NCI-H82 (cell line): ENCODE measurements at places on chromosomes 3 and 15.

DNA sequence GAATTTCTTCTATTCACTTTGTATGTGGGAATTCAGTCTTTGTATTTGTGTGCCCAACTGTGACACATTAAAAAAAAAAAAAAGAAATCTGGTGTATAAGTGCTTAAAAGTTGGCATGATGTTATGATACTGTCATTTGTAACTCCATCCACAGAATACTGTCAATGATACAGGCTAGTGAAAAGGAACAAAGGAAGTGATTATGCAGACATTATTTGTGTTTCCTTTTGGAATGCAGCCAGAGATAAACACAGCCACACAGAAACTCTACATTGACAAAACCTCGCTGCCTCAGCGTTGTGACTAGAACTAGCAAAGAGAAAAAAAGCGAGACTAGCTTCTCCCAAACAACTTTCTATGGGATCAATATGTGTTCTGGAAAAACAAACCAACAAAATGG lies 519.2 kb upstream of the AGTR1 start:
- no peak for DNase-seq

DNA sequence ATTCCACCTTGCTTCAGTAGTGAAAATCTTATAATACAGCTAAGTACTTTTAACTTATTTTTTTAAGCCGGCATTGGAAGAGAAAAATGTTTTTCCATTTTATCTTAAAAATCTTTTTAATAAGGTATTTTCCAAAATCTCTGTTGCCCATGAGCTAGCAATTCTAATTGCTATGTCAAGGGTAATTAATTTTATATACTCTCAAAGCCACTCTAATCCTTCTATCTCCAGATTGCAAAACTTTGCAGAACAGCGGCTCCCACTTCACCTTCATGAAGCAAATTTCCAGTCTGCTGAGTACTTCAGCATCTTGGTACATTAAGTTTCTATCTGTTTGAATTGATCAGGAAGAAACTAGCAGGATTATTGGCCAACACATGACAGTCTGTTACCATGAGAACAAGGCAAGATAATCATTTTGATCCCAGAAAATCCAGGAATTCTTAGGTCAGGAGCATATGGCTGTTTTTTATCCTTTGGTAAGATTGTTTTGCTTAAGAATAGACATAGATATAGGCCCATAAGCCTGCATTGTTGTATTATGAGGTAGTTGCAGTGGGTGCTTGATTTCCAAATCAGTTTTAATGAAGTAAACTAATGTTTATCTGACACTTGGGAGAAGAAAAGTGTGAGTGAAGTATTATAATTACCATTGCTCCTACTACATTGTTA lies 6.0 kb downstream of the TIPARP start:
- DNase-seq: peak; percentile 72

- DNase-seq: no peak
Observed at GRCh38 chr3:126910231-126910630, 72.7 kb upstream of the PLXNA1 start.

DNA sequence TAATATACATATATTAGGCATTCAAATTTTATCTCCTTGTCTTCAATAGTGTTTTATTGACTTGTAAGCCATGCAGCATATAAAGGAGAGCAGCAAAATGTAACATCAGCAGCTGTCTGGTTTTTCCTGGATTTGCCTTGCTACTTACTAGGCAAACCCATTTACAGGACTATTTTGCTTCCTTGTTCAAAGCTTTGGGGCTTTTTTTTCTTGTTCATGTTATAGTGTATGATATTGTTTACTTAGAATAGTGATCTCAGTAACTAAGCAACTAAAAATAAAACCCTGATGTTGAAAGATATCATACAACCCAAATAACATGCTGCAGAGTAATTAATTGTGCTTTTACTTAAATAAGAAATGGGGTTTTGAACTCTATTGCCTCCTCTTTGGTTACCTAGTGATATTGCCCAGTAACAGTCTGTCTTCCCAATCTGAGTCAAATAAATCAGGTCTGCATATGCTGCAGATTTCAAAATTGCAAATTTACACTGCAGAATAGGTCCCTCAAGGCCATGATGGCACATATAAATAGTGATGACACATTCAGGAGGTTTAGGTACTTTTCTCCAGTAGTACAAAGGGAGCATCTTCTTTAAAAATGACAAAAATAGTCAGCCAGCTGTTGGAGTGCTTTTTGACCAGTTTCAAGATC lies 578.1 kb upstream of the NECTIN3 start:
- DNase-seq: no peak

DNA sequence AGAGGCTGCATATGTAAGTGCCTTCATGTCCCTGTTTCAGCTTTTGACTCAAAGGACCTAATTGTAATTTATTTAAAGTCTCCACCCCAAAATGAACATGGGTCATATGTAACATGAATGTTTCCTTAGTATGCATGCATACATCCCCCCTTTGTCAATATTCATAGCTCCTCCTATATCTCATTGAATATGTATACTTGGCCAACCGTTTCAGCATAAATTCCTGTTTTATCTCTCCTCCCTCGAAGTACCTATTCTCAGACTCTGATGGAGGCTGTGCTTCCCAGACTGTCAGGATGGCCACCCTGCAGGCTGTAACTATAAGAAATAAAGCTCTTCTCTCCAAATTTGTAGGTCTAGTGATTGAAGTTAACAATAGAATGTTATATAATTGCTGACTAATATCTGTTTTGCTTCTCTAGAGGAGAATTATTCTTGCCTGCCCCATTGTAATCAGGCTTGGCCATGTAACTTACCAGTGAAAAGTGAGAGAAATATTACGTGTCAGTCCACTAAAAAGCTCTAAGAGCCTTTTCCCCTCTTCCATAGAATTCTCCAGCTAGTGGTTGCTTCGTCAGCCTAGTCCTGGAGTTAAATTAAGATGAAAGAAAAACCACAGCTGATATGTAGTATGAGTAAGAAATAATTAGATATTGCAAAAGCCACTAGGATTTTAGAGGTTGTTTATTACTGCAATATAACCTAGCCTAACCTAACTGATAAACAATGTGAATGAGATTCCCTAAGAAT lies 245.1 kb downstream of the ZNF385D start:
- DNase-seq: no peak

DNA sequence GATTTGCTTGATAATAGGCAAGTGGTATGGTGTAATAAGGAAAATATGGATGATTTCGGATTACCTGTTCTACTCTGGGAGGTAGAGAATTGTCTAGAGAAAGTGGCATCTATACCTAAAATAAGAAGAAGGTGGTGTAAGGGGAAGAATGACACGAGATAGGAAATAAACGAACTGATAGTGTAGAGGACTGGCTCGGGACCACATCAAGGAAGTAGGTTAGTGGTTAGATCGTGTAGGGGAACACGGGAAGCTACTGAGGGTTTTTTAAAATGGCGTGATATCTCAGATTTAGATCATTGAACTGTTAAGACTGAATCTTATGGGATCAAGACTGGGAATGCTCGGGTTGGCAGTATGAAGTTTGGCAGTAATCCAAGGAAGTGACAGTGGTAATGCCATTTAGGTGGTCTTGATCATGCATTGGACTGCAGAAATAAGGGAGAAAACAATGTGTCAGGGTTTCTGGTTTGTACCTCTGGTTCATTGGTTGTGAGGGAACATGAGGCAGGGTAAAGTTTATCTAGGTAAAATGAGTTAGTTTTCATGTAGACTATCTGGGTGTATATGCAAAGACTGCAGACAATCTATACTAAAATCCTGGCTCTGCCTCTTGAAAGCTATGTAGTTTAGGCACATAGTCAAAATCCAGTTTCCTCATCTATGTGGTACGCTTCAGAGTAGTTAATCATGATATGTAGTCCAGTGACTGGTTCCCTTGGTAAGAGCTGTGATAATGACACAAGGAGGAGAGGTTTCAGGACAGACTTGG lies 7.4 kb downstream of the RPL14 start:
- no peak for DNase-seq

DNA sequence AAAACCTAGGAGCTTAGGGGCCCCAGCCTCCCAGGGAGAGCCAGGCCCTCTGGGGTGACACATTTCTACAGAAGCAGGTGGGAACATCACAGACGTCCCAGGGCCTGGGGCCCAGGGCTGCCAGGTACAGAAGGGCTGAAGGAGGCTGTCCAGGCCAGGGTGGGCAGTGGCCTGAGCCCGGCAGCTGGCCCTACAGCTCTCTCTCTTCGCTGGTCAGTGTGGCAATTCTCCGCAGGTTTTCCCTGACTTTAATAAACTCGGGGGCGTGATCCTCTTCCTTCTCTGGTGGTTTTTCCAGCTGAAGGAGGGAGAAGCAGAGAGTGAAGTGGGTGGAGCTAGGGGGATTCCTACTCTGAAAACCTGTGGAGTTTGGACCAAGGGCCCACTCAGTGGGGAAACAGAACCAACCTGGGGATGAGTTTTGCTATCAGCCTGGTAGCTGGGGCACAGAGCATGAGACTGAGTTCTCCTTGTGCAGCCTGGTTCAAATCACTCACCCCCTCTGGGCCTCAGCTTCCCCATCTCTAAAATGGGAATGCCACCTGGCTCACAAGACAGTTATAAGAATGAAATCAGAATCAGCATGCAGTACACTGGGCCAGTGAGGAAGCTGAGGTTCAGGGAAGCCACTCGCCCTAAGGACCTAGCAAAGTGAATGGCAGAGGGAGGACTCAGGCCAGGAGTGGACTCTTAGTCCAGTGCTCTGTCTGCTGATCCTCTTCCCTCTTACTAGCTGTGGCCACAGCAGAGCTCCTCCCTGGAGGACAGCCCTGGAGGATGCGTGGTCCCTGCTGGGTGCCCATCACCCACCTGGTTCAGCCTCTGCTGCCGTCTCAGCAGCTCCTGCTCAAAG lies 10.6 kb downstream of the FAM107A start:
- DNase-seq: no peak

DNA sequence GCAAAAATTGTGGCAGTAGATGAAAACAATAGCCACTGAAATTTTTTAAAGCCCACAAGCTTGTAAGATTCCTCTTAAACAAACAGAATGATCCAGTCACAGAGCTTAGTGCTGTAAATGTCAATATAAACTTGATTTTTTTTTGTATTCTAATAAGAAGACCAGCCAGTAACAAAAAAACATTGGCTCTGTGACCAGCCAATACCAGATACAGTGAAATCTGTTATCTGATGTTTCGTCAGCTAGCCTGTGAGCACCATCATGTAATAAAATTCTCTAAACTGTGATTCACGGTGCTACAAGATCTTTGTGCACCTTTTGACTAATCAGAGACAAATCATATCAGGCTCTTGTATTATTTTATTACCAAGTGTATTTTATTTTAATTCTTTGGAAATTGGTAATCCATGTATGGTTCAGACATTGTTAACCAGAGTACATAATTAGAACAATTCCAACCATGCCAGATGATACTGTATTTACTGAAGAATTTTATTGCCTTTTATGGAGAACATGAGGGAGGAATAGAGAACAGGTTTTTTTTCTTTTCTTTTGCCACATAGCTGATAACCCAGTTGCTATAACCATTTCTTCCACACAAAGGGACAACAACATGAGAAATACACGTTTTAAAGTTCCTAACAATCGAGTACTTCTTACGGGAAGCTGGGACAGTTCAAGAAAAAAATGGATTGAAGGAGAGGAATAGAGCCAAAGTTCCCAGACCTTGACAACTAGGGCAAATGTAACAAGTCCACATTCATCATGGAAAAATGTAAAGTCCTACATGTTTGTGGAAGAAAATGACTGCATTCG lies 71.9 kb downstream of the FILIP1L start:
- DNase-seq: no peak

DNA sequence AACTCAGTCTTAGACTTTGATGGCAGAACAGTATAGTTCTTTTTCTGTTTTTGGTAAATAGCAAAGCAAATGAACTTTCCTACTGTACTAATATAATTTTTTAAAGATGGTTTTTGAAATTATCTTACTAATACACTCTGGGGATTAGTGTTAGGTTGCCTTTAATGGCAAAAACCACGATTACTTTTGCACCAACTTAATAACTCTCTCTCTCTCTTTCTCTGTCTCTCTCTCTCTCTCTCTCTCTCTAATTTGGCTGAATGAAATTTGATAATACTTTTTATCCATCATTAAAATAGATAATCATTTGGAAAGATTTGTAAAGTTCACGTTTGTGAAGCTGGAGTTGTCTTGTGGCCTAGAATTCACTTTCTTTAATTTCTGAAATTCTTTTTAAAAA lies 257.8 kb downstream of the LPP start:
- no peak for DNase-seq

DNA sequence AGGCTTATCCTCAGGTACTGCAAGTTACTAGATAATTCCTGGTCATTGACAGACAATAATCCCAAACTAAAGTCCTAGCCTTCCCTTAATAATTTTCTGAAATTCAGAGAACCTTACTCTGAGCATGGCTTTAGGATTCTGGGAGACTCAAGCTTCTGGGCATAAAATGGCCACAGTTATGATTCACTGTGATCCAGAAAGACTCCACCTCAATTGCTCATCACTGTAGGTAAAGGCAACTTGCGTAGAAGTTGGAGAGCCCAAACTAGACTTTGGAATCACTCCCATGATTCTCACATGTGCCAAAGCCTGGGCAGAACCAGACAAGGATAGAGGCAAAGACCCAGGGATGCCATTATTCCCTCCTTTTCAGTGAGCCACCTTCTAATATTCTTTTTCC lies 195.3 kb downstream of the OSBPL10 start:
- DNase-seq: no peak

DNA sequence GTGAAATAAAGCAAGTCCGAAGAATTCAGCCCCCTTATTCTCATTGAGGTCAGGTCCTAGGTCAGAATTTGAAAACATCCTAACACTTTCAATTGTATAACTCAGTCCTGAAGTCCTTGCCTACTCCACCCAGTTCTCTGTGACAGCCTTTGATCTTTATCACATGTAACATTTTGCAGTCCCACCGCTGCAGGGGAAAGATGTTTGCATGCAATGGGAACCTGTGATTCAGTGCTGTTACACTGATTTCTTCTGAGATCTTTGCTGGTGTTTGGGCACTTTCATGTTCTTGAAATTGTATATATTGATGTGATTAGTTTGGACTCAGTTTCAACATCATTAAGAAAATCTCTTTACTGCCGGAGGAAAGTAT lies 18.0 kb upstream of the SECISBP2L start:
- DNase-seq: no peak

GRCh38 chr3:97515076-97515475 lies 249.5 kb upstream of the ARL6 start:
- no peak for DNase-seq
